Mammary epithelial cell (primary cell): ENCODE measurements at places on chromosomes 12 and 14.

- DNase-seq, result peak; percentile 78
Observed at GRCh38 chr12:78095623-78096022, 264.9 kb downstream of the NAV3 start.

DNA sequence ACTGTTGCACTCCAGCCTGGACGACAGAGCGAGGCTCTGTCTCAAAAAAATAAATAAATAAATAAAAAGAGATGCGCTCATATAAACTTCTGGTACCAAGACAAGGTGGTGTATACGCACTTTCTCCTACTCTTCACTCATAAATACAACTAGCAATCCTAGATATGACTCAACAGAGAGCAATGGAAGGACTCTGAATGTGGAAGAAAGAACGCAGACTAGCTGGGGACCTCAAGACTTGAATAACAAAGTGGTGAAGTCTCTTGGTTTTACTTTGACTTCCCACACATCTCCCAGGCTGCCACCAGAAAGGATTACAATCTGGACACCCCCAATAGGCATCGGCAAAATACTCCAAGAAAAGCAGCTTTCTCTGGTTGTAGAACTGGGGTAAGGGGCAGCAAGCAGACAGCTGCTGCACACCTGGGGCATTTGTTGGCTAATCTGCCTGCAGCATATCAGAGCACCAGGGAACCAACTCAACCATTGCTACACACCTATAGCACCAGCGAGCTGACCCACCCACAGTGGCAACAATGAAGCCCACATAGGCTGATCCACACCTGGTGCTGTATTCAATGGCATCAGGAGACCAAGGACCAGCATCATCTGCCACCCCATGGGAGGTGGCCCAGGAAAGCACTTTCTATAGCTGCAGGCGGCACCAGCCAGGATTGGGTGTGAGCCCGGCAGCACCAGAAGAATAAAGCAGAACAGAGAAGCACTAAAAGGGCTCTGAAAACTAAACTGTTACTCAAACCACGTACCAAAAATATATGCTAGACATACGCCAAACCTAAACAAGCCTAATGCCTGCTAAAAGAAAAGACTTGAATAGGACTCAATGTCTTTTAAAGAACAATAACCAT lies 1231.7 kb upstream of the TMEM132C start:
- DNase-seq, result no peak

- DNase-seq, result no peak
Observed at GRCh38 chr12:114314403-114314802, 91.5 kb downstream of the TBX5 start.

DNA sequence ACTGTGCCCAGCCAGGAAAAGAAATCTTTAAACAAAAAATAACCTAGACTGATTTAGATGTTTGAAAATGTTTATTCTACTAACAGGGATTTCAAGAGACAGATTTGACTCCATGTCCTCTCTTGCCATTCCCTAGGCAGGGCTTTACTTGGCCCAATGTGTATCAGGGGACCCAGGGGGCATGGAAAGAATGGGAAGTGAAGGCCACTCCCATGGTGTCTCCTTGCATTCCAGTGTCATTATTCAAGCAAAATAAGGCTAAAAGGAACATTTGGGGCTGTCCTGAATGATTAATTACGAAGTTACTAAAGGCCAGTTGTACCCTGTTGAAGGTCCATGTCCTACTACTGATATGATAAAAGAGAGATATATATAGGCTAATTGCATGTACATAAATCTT lies 151.9 kb upstream of the ATF7IP start:
- DNase-seq, result no peak

DNA sequence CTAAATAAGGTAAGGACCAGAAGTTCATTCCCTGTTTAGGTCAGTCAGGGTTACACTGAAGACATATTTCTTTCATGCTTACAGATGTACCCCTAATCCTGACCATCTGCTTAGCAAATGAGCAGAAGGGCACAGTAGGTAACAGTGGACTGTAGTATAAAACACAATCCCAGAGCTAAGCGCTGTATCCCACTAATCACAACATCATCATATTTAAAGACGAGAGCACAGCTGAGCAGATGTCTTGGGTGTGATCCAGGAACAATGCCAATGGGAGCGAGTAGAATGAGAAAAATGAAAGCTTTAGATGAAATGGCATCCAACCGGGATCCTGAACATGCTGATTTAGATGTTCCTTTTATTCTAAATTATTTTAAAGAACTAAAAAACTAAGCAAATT lies 213.4 kb downstream of the CCER1 start:
- DNase-seq, result no peak

GRCh38 chr14:54709444-54709843 lies 142.5 kb downstream of the SAMD4A start:
- DNase-seq, result no peak
